Natural killer cell (primary cell): ENCODE measurements at places on chromosomes 3 and 15.

DNA sequence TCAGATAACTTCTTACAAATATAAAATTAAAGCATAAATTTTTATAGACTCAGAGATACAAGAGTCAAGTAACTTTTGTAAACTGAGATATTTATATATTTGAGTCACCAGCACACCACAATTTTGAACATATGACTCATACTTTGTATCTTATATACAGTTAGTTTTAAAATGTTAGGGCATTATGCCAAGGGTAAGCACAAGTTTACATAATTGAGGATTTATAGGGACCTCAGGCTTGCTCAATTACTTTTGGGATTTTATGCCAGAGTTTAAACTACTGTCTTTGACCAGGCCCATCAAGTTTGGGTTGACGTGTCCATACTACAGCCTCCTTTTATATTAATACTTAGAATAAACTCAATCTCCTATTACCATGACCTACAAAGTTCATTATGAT is 7.4 kb upstream of the FGF7 start:
- H3K4me1 ChIP-seq: no peaks in the 10 kb centered on the region
- H3K27me3 ChIP-seq: no peaks in the 10 kb centered on the region
- H3K4me3 ChIP-seq: no peak overlapping the region
- no peak overlapping the region for H3K27ac ChIP-seq
- H3K36me3 ChIP-seq: no peaks in the 10 kb centered on the region

GRCh38 chr15:99507504-99508310 is 58.1 kb upstream of the MEF2A start:
- peak; percentile 24 for DNase-seq
- no peaks in the 10 kb centered on the region for H3K36me3 ChIP-seq
- H3K4me1 ChIP-seq: peaks cover 78% of the 10 kb centered on the region
- no peak overlapping the region for H3K4me3 ChIP-seq
- peak overlapping the region; percentile 6 for H3K27ac ChIP-seq
- no peaks in the 10 kb centered on the region for H3K27me3 ChIP-seq

DNA sequence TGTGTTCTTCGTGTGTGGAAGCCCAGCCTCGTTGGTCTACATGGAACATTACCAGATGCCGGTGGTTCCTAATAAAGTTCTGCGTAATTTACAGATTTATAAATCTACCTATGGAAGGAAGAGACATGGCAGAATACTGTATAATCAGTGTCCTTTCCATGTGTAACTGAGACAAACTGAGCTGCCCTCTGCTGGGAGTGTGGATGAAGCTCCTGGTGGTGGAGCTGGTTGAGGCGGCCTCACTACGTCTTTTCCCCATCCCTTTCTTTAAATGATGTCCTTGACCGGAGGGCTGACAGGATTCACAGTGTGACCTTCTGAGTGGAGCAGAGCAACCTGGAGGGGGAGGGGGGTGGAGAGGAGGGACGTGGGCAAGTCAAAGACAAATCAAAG is 267.0 kb upstream of the CHRM5 start:
- H3K36me3 ChIP-seq: no peaks in the 10 kb centered on the region
- H3K4me1 ChIP-seq: no peaks in the 10 kb centered on the region
- no peak overlapping the region for H3K27ac ChIP-seq

GRCh38 chr3:127849368-127849767 is 27.1 kb upstream of the MGLL start:
- no peaks in the 10 kb centered on the region for H3K36me3 ChIP-seq
- no peak overlapping the region for H3K4me3 ChIP-seq
- H3K27ac ChIP-seq: no peak overlapping the region

GRCh38 chr3:66439666-66440344 is 61.0 kb downstream of the LRIG1 start:
- DNase-seq: peak; percentile 10
- no peak overlapping the region for H3K27ac ChIP-seq
- peaks cover 15% of the 10 kb centered on the region for H3K4me1 ChIP-seq
- no peaks in the 10 kb centered on the region for H3K36me3 ChIP-seq
- no peaks in the 10 kb centered on the region for H3K27me3 ChIP-seq

DNA sequence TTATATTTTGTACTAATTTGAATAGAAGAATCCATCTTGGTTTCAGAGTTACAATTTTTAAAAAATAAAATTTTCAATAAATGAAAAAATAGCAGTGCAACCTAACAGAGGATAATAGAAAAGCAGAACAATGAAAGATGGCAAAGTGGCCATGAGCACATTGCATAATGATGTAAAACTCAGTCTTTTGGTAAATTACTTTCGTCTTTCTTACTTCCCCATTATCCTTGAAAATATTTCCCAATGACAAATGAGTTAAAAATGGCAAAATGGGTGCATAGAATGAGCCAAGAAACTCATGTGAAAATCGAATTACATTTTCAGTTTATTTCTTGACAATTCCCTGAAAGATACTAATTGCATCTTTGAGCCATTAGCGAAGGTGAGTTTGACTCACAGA is 236.4 kb downstream of the CDIN1 start:
- no peak for DNase-seq
- H3K27me3 ChIP-seq: no peaks in the 10 kb centered on the region
- H3K27ac ChIP-seq: no peak overlapping the region
- no peaks in the 10 kb centered on the region for H3K36me3 ChIP-seq

DNA sequence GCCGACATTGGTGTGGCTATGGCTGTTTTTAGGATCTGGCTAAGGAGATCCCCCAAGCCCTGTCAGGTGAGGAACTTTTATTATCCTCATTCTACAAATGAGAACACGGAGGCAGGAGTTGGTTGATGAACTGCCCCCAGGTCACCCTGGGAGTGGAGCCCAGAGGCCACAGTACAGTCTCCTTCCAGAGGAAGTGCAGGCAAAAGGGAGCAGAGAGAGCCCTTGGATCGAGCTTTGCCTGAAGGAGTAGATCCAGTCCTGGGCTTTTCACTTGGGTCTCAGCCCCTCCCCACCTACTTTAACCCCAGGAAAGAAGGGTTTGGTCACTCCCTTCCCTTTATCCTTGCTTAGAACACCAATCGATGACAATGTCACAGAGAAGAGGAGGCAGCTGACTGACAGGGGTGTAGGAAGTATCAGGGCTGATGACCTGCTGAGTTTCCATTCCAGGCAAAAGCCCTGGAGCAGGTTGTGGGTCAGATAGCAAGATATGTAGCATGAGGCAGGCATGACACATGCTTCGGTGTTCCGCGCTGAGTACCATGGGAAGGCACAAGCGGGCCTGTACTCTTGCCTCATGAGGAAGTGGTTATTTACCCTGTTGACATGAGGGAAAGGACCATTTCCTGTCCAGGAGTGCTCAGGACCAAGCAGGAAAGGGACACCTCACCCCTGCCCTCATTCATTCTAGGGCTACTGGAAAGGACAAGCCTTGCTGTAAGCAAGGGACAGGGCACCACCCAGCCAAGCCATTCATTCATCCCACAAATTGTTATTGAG is 5.8 kb upstream of the PLA2G4D start:
- peaks cover 7% of the 10 kb centered on the region for H3K4me1 ChIP-seq
- no peaks in the 10 kb centered on the region for H3K27me3 ChIP-seq
- H3K27ac ChIP-seq: no peak overlapping the region

- no peaks in the 10 kb centered on the region for H3K4me1 ChIP-seq
- H3K27me3 ChIP-seq: no peaks in the 10 kb centered on the region
- H3K27ac ChIP-seq: no peak overlapping the region
- DNase-seq: no peak
- H3K36me3 ChIP-seq: no peaks in the 10 kb centered on the region
- H3K4me3 ChIP-seq: no peak overlapping the region
Measured at GRCh38 chr3:71628522-71628921, 45.0 kb upstream of the FOXP1 start.

DNA sequence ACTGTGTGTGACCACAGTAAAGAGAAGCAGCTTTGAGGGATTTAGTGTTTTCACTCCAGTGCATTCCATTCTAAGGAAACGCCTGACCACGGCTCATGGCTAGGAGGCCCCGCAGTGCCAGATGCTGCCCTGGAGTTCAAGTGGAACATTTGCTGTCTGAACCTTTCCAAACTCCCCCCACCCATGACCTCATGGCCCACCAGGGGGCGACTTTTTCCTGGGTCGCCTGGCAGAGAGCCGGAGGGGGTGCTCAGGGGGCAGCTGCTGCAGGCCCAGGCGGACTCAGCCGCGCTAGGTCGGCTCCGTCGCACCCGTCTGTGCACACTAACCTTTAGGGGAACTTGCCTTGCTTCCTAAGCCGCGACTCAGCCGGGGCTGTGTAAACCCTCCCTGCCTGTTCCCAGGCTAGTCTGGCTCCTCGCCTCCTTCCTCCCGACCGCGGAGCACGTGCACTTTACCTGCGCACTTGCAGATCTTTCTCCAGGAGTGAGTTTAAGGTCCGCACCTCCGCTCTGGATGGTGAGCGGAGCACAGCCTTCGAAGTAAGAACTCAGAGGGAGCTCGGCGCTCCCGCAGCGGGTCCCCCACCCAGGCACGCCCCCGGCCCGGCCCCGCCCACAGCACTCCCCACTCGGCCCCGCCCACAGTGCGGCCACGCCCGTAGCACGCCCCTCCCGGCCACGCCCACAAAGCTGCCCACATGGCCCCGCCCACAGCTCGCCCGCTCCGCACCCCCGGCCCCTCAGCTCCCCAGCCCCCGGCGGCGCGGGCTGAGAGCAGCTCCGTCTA is at the start of gene OCA2:
TSS of gene OCA2 (minus strand) at position 550 of the 789 bp plus-strand sequence. CDS start 17,441 bp downstream, outside the sequence.
- DNase-seq: peak; percentile 38
- H3K27ac ChIP-seq: no peak within 1 kb of the TSS

- H3K27ac ChIP-seq: no peak overlapping the region
- H3K36me3 ChIP-seq: no peaks in the 10 kb centered on the region
- no peaks in the 10 kb centered on the region for H3K27me3 ChIP-seq
- no peaks in the 10 kb centered on the region for H3K4me1 ChIP-seq
- no peak for DNase-seq
Measured at GRCh38 chr3:182445576-182445975, 347.7 kb upstream of the ATP11B start.

DNA sequence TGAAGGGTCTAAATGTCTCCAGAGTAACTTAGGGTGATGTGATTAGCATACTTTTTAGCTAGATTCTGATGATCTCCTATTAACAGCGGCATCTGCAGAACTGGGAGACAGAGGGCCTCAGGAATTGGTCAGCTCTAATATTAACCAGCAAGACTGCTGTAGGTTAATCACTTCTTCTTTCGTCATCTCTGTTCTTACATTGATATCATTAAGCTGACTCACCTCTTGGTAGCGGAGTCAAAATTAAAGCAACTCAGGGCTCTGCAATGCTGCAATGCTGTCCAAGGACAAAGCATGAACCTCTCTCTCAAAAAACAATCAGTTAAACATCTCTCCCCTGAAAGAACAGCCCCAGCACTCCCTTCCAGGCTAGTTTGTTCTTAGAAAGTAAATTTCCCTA is 57.5 kb upstream of the TRA2B start:
- H3K4me3 ChIP-seq: no peak overlapping the region
- DNase-seq: no peak
- no peaks in the 10 kb centered on the region for H3K27me3 ChIP-seq
- no peaks in the 10 kb centered on the region for H3K4me1 ChIP-seq
- H3K36me3 ChIP-seq: no peaks in the 10 kb centered on the region
- no peak overlapping the region for H3K27ac ChIP-seq
